ENCODE measurements at places on chromosomes 6 and 20.

- DNase-seq: peak; percentile 47
Observed at GRCh38 chr20:62025832-62026563, 39.7 kb downstream of the TAF4 start.

- no peak for DNase-seq
Observed at GRCh38 chr6:29500594-29500993, 12.8 kb upstream of the MAS1L start.

GRCh38 chr6:68994521-68994920 lies 359.4 kb downstream of the ADGRB3 start:
- peak; percentile 22 for DNase-seq

DNA sequence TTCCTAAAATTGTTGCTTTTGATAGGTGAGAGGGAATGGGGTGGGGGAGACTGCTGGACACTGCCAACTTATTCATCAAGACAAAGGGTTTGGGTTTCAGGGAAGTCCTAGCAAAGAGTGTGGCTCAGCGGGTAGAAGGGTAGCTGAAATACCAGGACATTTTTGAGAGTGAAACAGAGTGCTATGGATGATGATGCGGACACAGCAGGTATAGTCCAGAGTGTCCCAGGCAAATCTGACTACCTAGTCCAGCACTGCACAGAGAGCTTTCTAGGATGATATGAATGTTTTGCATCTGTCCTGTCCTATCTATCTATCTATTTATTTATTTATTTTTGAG lies 154.3 kb downstream of the BCAS1 start:
- DNase-seq: no peak
